Ovary (tissue), 10 donors: ENCODE measurements at places on chromosomes 6 and 20. TPM values are rescaled to one million over a fixed set of nuclear protein-coding genes. Genes with fewer than 3 reads are reported as not detected.

GRCh38 chr20:11048739-11049138 lies 374.9 kb upstream of the JAG1 start:
- no peak for DNase-seq

DNA sequence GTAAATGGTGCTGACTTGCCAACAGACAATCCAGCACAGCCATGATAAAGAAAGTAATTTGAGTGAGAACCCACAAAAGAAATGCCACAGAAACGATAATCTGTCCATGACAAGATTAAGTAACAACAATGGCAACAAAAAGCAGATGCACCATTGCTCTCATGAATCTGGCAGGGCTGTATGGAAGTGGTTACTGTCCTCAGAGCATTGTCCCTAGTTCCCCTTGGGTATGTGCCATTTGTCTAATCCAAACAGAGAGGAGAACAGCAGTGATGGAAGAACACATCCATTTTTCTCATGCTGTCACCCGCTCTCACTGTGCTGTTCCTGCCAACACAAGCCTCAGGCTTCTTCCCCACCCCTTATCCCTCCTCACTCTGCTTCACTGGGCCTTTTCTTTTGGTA lies 65.8 kb downstream of the REV3L start:
- DNase-seq: no peak

GRCh38 chr6:41392246-41392645 lies 56.8 kb downstream of the NCR2 start:
- DNase-seq: no peak

FAM217A gene
- not detected for total RNA-seq

DNA sequence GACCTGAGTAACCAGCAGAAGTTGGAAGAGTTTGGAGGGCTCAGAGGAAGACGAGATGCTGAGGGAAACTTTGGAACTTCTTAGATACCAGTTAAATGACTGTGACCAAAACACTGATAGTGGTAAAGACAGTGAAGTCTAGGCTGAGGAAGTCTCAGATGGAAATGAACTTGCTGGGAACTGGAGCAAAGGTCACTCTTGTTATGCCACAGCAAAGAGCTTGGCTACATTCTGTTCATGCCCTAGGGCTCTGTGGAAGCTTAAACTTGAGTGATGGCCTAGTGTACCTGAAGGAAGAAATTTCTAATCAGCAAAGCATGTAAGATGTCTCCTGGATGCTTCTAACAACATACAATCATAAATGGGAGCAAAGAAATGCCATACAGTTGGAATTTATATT lies 24.7 kb downstream of the WDR27 start:
- DNase-seq: no peak

SLC17A1 gene
- total RNA-seq: not detected

DNA sequence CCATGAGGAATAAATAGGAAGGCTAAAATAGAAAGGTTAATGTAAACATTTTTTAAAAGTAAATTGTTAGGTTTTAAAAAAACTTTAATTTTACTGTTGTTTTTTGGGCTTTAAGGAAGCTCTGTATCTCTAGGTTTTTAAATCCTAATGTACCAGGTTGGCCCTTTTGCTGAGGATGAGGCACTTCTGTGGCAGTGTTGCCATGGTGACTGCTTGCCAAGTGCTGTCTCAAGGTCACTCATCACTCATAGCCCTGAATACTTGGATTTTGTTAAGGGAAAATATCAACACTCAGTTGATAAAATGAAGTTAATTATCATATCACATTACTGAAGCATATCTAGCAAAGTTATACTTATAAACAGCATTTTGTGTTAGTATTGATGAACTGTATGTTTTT lies 50.2 kb downstream of the NCOA3 start:
- no peak for DNase-seq

DNA sequence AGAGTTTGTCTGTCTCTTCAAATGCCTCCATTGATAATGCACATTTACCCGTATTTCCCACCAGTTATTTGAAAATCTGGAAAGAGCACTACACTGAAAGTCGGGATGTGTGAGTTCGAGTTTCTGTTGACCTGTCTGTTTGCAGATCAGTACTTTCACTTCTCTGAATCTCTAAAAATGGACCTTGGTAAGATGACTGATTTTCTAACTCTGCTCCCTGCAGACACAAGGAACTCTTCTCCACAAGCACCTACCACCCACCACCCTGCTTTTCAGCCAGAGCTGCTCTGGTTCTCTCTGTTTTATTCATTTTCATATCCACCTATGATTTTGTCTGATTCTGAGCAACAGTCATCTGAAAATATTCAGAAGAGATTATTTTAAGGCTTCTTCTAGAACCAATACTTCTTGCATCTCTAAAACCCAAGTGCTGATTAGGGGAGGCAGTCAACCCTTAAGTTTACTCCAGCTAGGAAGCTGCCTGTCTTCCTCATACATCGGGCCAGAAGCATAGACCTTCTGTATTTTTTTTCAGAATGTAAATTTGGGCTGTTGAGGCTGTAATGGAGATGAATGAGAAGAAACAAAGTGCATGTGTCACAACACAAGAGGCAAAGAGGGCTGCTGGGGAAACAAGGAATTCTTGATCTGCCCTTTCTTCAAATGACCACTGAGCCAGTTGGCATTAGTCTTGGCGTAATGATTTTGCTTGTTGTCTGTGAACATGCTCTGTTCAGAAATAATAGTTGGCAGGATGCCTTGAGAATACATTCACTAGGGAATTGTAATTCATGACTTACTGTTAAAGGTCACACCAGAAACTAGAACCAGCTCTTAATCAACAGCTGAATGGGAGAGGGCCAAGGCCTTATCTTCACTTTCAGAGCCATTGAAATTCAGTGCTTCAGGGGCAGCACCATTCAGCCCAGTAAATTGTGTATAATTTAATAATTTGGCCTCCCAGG lies 85.4 kb upstream of the MYLIP start:
- no peak for DNase-seq

KAT14 gene
- total RNA-seq: 15.0 TPM

- no peak for DNase-seq
Observed at GRCh38 chr6:140078561-140079125, 704.2 kb upstream of the CITED2 start.

PLN gene
- total RNA-seq: 10.6 TPM

- no peak for DNase-seq
Observed at GRCh38 chr6:69084746-69085335, 449.8 kb downstream of the ADGRB3 start.

GRCh38 chr6:50128420-50129005 lies 78.8 kb upstream of the DEFB112 start:
- DNase-seq: no peak

EYA2 gene
- total RNA-seq: 1.7 TPM

GRCh38 chr6:168355716-168356522 lies 36.3 kb upstream of the DACT2 start:
- DNase-seq: no peak

GRCh38 chr6:26355366-26355765 lies 9.6 kb upstream of the BTN3A2 start:
- no peak for DNase-seq

- no peak for DNase-seq
Observed at GRCh38 chr6:19327661-19328060, 509.5 kb upstream of the ID4 start.
